ENCODE measurements at places on chromosomes 12 and 14.

GRCh38 chr14:69300601-69301221, 40.8 kb downstream of the GALNT16 start:
- no peak overlapping the region for H3K4me3 ChIP-seq
- H3K4me1 ChIP-seq, result no peaks in the 10 kb centered on the region
- H3K27me3 ChIP-seq, result peaks cover 23% of the 10 kb centered on the region
- no peak for DNase-seq

- H3K4me1 ChIP-seq, result no peaks in the 10 kb centered on the region
- no peak overlapping the region for H3K4me3 ChIP-seq
- no peaks in the 10 kb centered on the region for H3K36me3 ChIP-seq
- no peaks in the 10 kb centered on the region for H3K27me3 ChIP-seq
- no peak for DNase-seq
These were observed 231.7 kb upstream of the SRRM4 start for GRCh38 chr12:118749646-118750045.

DNA sequence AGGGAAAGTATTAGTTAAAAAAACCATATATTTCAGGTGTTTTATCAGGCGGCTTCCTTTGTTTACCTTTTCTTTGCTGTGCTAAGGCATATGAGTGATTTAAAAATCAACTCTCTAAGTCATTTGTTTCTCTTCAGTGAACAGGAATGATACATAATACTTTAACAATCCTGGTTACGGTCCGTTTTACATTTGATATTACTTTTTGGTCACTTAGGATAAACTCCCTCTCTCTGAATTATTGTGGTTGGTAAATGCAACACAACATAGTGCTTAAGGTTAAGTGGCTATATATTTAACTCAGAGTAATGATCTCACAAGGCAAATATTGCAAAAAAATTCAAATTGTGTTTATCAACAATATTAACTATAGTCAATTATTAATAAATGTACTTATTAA, 32.7 kb upstream of the AKAP6 start:
- H3K27ac ChIP-seq, result no peak overlapping the region
- H3K27me3 ChIP-seq, result no peaks in the 10 kb centered on the region
- no peak overlapping the region for H3K4me3 ChIP-seq

- H3K27me3 ChIP-seq, result peaks cover 16% of the 10 kb centered on the region
- no peak overlapping the region for H3K27ac ChIP-seq
- no peaks in the 10 kb centered on the region for H3K36me3 ChIP-seq
- DNase-seq, result no peak
- peaks cover 3% of the 10 kb centered on the region for H3K4me1 ChIP-seq
These were observed 58.4 kb upstream of the TBX3 start for GRCh38 chr12:114742363-114742762.

DNA sequence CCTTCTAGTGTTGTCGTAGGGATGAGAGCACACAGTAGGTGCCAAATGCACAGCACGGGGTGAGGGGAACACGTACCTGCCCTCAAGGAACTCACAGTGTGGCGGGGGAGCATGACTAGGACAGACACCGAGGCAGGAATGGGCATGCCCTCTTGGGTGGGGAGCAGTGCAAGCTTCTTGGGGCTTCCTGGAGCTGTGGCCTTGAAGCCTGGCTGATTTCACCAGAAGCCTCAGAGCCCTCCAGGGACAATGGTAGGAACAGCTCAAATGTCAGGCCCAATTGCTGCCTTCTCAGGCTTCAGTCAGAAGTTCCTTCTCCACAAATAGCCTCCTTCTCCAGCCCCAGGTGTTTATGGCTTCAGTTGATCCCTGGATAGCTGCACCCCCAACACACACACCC, 43.4 kb downstream of the TEAD4 start:
- no peaks in the 10 kb centered on the region for H3K27me3 ChIP-seq
- H3K4me1 ChIP-seq, result peaks cover 4% of the 10 kb centered on the region
- no peak overlapping the region for H3K27ac ChIP-seq
- H3K4me3 ChIP-seq, result no peak overlapping the region

DNA sequence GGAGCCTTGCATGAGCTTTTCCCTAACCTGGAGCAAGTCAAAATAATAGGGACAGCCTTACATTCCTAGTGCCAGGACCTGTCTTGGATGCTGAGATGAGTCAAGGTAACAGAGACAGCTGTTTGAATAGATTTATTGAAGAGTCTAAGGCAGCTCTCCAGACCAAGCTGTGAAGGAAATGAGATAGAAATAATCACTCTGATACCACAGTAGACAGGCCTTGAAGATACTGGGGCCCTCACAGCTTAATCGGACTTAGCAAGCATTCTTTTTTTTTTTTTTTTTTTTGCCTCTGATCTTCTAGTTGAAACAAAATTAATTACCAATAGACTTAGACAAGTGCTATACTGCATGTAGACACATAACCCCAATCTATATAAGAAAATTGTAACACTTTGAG, 3.1 kb upstream of the RNASE9 start:
- no peak overlapping the region for H3K4me3 ChIP-seq
- no peak for DNase-seq
- H3K27me3 ChIP-seq, result peaks cover 13% of the 10 kb centered on the region
- H3K4me1 ChIP-seq, result no peaks in the 10 kb centered on the region
- H3K36me3 ChIP-seq, result no peaks in the 10 kb centered on the region

Measured in naive B cell (primary cell).